Calu3 (cell line): ENCODE measurements at places on chromosomes 7 and 10. TPM values are rescaled to one million over a fixed set of nuclear protein-coding genes. Genes with fewer than 3 reads are reported as not detected.

The CREB3L2 gene
- 34.5 and 39.9 TPM in 2 replicates for total RNA-seq

The AMZ1 gene
- total RNA-seq = 0.12 and 0.44 TPM in 2 replicates

DNA sequence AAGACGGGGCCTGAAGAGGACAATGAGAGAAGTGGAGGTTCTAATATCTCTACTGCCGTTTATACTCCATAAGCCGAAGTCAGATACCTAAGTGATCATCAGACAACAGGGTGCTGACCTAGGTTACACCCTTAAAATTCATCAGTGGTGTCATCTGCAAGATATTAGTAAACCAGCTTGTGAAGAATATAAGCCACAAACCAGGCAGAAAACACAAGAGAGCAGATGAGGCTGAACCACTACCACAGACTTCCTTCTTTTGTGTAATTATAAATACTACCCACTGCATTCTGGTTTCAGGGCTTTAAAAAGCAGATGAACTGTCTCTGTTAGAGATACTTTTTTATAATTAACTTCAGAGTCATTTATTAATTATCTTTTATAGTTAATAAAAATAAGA lies 69.0 kb upstream of the LRRC17 start:
- no peak for DNase-seq

DNA sequence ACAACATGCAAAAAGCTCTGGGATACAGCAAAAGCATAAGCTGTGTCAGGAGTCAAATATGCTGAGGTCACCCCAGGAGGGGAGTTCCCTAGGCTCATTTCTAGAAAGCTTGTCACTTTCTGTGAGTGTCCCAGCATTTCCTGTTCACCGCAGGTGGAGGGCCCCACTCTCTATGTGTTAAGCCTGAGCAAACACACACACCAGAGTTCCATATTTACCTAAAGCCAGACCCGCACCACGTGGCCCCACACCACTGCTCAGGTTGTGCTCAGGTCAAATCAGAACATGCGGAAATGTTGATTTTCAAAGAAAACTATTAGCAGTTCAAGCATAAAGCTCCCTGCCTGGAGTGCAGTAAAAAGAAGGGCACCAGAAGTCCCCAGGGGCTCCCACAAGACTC lies 259.6 kb upstream of the PPP2R2D start:
- DNase-seq = peak; percentile 79

- no peak for DNase-seq
Measured at GRCh38 chr7:106236065-106236464, 48.7 kb downstream of the NAMPT start.
